CD8-positive, alpha-beta T cell (primary cell): ENCODE measurements at places on chromosomes 3 and 15.
A peak's percentile ranks its signal among the peaks of the same experiment; 100 is the strongest.

DNA sequence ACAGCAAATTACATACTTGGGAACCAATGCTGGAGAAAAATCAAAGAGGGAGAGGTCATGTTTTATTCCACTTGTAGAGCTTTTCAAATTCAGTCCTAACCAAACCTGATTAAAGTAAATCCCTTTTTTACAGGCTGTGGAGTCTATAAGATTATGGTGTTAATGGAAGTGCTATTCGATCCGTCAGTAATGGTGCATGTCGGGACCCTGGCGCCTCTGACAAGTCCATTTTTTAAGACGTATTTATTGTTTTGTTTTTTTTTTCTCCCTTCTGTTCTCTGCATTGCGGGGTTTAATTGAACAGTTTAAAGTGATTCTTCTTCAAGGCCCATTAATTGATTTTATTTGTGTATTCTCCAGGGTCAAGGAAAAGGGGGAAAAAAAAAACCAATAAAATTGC, 725.9 kb downstream of the TUSC7 start:
- DNase-seq, result no peak

- no peak for DNase-seq
These were observed 16.0 kb downstream of the TNK2 start for GRCh38 chr3:195892105-195893043.

GRCh38 chr3:15794303-15794771, 3.4 kb downstream of the ANKRD28 start:
- no peak for DNase-seq

DNA sequence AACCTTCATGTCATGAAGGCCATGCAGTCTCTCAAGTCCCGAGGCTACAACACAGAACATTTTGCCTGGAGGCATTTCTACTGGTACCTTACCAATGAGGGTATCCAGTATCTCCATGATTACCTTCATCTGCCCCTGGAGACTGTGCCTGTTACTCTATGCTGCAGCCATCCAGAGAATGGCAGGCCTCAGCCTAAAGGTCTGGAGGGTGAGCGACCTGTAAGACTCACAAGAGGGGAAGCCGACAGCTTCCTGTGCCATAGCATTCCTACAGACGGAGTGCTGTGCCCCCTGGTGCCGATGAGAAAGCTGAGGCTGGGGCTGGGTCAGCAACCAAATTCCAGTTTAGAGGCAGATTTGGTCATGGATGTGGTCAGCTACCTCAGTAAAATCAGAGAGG, 51.3 kb upstream of the CADPS start:
- DNase-seq, result no peak

- peak; percentile 66 for DNase-seq
These were observed 41.0 kb downstream of the ABHD2 start for GRCh38 chr15:89129123-89129815.
